ENCODE measurements at places on chromosomes 6 and 20. TPM values are rescaled to one million over a fixed set of nuclear protein-coding genes. Genes with fewer than 3 reads are reported as not detected.

Gene KHDRBS2
- not detected for total RNA-seq

Gene AK9
- total RNA-seq, result 0.14 TPM

Gene OPN5
- not detected for total RNA-seq

Gene APOM
- 9.2 TPM for total RNA-seq

Gene COL10A1
- total RNA-seq, result not detected

Gene FOXC1
- 88.4 TPM for total RNA-seq

Gene GNRH2
- not detected for total RNA-seq

All from Caki2 (cell line).